ENCODE measurements at places on chromosomes 1 and 21.
A peak's percentile ranks its signal among the peaks of the same experiment; 100 is the strongest.

DNA sequence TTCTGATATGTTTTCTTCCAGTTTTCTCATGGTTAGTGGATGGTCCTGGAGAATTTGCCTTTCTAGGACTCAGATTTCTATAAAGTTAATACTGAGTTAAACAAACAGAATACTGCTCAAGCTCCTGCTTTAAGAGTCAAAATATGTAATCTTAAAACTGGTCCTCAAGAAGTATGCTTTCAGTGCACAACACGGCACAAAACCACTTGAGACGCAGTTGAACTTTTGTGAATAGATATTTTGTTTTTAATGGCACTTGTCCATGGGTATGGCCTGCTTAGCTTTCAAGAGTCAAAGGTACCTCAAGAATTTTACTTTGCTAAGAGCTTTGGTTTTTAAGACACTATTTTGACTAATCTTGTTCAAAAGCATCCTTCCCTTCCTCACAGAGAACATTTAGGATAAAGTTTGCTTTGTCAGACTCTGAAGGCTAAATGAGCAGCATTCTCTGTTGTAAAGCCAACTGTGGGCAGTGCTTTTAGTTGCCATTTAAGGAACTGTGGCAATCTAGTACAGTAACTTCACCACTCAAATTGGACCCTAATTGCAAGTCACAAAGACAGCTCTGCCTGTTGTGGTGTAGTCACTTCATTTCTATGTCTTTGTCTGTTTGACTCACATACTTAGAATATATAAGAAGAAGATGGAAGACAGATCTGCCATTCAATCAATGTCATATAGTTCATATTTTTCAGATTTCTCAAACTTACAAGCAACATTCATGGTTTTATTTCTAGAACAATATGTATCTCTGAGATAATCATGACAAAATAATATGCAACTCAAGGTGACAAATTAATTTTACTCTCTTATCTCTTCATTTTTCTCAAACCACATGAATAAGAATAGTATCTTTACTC, 28.8 kb downstream of the SAMD13 start:
- DNase-seq, result no peak

DNA sequence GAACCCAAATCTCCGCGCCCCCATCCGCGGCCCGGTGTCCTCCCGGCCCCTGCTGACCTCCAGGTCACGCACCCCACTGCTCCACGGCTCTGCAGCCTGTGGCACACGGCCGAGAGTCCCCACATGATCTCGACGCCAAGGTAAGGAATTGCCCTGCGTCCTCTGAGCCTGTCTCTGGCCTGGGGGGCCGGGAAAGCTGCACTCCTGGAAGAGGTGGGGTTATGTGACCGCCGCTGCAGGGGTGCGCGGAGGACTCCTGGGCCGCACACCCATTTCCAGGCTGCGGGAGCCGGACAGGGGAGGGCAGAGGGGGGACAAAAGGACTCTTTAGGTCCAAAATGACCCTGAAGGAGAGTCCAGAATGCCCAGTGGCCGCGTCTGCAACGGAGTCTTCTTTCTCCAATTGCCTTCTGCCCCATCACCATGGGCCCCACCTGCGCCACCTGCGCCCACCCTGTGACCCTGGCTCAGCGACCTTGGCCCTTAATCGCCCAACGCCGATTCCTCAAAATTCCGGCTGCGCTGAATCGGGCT, 997 bp upstream of the SIM2 start:
- no peak for DNase-seq

DNA sequence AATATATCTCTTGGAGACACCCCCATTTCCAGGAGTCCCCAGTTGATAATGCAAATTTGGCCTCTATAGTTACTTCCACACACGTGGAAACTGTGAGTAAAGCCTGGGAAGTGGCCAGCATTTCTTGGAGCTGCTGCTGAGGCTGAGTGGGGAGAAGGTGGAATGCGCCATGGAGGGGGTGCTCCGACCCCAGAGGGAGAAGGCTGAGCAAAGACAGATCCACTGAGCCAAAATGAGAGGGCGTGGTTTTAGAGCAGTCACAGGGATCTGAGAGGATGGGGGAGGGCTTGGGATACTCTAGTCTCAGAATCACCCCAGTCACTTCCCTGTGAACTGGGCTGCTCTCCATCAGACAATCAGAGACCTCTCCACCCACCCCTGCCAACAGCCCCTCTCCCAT, 38.7 kb downstream of the TRIM62 start:
- no peak for DNase-seq

DNA sequence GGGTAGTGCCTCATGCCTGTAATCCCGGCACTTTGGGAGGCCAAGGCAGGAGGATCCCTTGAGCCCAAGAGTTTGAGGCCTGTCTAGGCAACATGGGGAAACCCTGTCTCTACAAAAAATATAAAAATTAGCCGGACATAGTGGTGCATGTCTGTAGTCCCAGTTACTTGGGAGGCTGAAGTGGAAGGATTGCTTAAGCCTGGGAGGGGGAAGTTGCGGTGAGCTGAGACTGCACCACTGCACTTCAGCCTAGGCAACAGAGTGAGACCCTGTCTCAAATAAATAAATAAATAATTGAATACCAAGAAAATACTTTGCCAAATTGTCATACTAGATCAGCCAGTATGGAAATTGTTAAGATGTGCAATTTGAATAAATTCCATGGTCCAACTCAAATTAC, 5.9 kb upstream of the RBBP5 start:
- DNase-seq, result no peak

- DNase-seq, result no peak
Observed at GRCh38 chr21:39083377-39084008, 99.8 kb downstream of the PSMG1 start.

GRCh38 chr1:172427191-172427590, 6.7 kb downstream of the C1orf105 start:
- DNase-seq, result no peak

GRCh38 chr1:30186586-30186985, 536.8 kb downstream of the MATN1 start:
- no peak for DNase-seq

GRCh38 chr1:182330303-182330702, 61.3 kb downstream of the GLUL start:
- no peak for DNase-seq

- no peak for DNase-seq
Observed at GRCh38 chr1:31797216-31797615, 18.6 kb downstream of the SPOCD1 start.

DNA sequence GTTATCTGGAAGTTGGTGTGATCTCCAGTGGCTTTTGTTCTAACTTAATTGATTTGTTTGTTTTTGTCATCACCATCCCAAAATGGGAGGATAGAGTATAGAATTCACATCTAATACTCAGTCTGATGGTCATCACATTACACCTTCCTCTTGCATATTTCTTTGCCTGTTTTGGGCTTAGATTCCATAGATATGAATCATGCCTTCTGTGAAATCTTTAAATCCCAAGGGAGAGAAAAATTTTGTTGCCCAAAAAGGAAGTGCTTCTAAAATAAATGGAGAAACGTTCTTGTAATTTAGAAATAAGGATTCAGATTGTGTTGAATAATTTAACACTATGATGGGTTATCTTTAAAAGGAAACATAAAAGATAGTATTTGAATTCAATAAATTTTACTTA, 446.0 kb upstream of the LRRC7 start:
- DNase-seq, result no peak

DNA sequence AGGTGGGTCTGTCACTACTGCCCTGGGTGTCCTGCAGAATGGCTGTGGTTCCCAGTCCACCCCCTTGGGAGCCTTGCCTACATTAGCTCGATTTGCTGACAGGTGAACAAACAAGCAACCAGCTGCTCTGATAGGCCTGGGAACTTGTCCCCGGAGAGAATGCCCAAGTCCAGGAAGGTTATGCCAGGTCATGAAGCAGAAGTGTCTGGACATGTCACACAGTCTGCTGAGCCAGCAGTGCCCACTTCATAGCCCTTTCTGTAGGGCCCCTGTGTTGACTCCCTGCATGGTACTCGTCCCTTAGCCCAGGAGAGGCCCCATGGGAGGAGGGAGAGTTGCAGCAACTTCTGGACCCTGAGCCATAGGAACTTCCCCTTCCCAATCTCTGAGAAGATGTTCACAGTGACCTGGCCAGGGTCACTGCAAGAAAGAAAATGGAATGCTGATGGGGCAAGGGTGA, 31.0 kb downstream of the UCK2 start:
- DNase-seq, result no peak

GRCh38 chr1:237788069-237788468, 102.7 kb downstream of the ZP4 start:
- DNase-seq, result no peak

DNA sequence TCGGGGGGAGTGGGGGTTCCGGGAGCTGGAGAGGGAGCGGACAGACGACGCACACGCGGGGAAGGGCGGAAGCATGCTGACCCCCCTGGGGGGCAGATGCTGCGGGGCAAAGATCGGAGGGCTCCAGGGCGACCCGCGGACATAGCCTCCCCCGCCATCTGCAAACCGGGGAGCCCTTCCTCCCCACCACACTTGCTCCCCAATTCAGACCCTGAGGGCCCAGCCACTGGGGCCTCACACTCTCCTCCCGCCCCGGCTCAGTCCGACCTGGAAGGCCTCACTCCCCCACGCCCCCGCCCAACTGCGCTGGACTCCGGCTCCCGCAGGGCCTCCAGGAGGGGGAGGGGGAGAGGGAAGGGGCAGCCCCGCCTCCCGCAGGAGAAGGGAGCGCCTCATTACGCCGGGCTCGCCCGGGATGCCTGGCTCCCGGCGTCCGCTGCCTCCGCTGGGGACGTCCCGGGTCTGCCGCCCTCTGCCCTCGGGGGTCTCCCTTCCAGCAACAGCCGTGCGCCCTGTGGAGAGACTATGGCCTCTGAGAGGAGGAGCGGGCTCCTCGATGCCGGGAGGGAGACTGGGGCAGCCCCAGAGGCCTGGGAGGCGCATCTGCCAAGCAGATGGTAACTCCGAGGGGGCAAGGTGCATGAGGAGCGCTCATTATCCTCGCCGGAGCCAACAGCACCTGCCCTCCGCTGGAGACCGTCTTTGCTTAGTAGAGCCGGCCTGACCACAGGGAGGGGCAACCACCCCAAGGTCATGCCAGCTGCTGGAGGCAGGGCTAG, 636 bp upstream of the CAMK2N1 start:
- DNase-seq, result no peak

DNA sequence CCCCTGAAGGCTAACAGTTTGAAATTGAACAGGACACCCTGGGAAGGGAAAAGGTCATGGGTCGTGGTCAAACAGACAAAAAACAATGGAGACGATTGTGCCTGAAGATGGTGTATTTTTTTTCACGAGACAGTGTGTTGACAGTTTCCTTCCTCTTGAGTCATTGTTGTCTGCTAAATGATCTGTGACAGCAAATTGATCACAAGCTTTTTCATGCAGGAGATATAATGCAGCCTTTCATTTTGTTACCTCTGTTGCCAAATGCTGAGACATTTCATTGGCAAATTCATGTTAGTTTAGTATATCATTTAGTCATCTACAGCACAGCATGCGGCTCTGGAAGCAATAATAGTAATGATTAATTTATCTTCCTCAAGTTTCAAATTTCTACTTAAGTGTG, 27.7 kb downstream of the UBE2U start:
- DNase-seq, result no peak

- DNase-seq, result no peak
Observed at GRCh38 chr1:27891196-27891889, 19.0 kb downstream of the THEMIS2 start.

GRCh38 chr1:180617774-180618395, 13.9 kb upstream of the XPR1 start:
- no peak for DNase-seq

DNA sequence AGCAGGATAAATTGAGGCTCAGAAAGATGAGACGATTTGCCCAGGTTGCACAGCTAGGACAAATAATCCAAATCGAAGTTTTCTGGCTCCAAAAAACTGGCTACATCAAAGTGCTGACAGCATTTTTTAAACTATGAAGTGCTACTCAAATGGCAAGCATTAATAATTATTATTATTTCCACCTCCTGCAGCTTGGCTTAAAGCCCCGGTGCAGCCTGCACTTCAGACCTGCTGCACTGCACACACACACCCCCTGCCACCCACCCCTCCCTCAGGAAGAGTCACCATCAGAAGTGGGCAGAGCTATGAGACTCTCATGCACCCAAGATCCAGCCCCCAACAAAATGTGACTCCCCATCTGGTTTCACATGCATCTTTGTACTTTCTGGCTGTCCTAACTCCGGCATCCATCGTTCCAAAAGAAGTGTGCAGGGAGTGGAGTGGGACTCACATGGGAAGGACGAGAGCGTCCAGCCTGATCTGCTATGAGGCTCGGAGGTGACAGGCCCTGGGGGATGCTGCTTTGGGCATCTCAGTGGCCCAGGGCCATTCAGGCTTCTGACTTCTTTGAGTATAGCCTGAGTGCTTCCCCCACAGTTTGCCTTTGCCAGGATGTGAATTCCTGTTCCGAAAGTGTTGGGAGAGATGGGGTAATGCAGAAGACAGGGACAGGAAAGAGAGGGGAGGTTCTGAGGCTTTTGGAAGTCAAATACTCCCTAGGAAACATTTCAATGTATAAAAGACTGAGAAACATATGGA, 65.0 kb upstream of the FAM20B start:
- DNase-seq, result no peak

GRCh38 chr1:60797351-60797750, 285.0 kb upstream of the NFIA start:
- no peak for DNase-seq

- DNase-seq, result no peak
Observed at GRCh38 chr1:182430263-182431068, 19.5 kb upstream of the RGSL1 start.

DNA sequence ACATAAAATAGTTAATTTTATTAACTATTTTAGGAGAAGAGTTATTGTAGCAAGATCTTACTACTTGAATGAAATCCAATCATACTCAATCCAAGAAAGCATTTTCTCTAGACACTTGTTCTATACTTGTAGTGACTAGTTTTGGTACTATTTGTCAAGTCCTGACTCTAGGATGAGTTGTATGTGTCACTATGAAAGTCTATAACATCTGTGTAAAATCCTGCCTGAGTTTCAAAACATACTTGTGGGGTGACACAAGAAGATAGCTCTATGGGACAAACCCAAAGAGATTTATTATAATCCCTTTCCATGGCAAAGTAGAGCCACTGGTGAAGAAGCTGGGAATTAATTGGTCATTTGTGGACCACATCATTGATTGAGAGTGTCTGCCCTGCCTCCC, 1042.2 kb upstream of the ADGRL4 start:
- DNase-seq, result no peak

- peak; percentile 18 for DNase-seq
Observed at GRCh38 chr1:33256471-33257206, at the start of gene ZNF362. Gene ZNF362, plus strand, starts transcription at chr1:33256492. Its CDS starts 14,083 bp downstream, at chr1:33270575.

- DNase-seq, result no peak
Observed at GRCh38 chr1:198481661-198482060, 58.8 kb downstream of the ATP6V1G3 start.

- no peak for DNase-seq
Observed at GRCh38 chr21:37136261-37136660, 63.2 kb downstream of the TTC3 start.

DNA sequence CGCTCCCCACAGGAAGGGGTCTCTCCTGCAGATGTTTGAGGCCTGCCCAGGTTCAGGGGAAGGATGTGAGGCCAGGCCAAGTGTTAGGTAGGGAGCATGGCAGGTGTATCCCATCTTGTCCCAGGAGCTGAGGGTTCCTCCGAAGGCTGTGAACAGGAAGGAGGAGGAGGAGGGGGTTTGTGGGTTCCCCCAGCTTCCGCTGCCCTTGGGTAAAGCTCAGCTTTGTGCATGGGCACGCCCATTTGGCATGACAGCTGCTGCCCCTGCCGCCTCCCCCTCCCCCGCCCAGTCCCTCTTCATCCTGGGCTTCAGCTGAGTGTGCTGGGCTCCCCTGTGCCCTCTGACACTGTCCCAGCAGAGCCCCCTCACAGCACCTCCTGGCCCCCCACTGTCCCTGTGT, 25.5 kb downstream of the TNFRSF8 start:
- no peak for DNase-seq

Measured in activated CD8-positive, alpha-beta memory T cell treated with anti-CD3 and anti-CD28 coated beads for 1 hour (primary cell).